Activated CD4-positive, alpha-beta T cell treated with anti-CD3 and anti-CD28 coated beads, Interleukin-2, amount 50 U/mL, for 1 hour (primary cell): ENCODE measurements at places on chromosomes 2 and 18.

DNA sequence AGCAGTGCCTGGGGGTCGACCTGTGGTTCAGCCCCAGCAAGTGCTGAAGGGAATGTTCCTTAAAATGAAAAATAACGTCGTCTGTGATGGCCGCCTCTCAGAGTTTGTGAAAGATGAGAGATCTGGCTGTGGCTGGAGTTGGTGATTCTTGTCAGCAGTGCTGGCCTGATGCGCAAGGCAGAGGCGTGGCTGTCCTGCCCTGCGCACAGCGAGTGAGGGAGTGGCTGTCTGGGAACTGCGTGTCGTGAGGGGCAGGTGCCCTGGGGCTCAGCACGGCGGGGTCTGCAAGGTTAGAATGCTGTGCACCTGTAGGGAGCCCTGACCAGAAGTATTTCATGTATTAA lies 8.8 kb downstream of the NFATC1 start:
- DNase-seq = peak; percentile 50

GRCh38 chr2:188478724-188479123 lies 187.1 kb downstream of the GULP1 start:
- DNase-seq = no peak

DNA sequence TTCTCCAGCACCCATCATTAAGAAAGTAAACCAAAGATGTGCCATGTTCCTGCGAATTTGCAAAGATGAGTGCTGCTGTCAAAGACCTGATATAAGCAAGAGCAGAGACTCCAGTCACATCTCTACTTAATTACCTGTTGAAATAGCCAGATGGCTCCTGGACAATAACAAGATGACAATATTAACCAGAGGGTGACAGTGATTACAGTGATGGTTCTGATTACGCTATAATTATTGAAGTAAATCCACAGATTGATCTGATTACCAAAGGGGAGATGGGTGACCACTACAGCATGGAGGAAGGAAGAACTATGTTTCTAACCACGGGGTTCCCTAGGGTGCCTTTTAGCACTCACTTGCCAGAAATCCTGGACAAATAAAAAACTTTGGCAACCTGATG lies 36.5 kb upstream of the AFF3 start:
- no peak for DNase-seq

DNA sequence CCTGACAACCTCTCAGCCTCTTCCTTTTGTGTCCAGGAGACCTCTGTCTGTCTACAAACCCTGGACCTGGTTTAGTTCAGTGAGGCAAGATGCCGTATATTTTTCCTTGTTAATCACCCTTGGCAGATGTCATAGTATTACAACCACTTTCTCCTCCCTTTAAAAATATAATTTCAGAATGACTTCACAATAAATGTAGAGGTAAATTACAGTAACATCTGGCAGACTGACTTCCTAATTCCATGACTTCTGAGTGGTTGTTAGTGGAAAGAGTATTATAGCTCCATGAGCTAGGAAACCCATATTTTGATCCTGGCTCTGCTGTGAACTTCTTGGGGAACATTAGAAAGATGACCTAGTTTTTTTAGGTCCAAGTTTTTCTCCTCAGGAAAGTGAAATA lies 39.5 kb downstream of the SPATS2L start:
- no peak for DNase-seq

GRCh38 chr2:42736598-42737322 lies 27.2 kb downstream of the OXER1 start:
- DNase-seq = no peak

DNA sequence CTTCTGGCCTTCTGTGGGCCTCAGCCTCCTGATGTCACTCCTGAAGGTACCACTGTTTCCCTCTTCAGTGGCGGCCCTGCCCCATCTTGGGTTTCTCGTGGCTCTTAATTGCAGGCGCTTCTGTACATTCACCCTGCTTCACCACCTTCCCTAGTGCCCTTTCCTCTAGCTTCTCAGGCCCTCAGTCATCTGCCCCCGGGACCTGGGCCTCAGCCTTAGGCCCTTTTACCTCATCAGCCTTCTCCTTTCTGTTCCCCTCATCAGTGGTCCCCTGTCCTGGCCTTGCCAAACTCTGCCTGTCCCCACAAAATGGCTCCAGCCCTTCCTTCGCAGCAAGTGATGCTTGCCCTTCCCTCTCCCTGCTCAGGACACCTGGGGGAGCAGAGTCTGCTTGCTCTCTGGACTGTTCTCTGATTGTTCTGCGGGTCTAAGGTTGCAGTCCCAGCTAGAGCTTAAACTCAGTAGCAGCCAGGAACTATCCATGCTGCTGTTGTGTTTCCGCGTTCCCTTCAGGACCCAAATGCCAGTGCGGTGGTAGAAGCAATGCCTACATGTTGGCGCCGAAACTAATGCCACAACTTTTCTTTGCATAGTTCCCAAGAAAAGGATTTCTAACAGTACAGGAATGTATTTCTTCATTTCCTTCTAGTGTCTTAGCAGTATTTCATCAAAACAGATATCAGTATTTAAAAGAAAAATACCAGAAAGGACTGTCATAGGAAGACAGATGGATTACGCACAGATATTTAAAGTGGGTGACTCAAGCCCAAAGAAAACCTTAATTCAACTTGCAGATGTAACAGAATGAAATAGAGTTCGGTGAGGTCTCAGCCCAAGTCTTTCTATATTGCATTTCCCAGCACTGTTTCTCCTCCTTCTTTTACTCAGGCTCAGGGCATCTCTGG lies 7.5 kb downstream of the ASB1 start:
- DNase-seq = no peak

DNA sequence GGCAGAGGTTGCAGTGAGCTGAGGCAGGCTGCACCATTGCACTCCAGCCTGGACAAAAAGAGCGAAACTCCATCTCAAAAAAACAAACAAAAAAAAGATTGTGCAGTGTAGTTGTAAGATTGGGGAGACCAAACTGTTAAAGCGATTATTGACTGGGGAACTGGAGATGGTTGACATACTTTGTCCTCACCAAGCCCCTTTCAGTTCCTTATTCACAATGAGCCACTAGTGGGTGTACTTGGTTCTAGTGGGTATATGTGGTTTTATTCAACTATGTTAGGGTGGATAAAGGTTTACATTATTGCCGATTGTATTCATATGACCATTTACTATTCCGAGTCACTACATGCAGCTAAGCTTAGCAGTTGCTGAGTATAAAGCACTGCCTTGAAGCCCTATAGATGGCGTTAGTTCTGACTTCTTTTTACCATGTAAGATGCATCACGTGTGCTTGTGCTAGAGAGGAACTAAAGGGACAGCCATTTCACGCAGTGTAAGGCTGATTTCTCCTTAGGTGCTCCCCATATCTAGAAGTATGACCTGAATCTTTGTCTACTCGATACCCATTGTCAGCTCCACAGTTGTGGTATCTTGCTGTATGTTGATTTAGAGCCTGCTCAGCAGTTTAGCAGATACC lies 12.1 kb downstream of the EIF4E2 start:
- DNase-seq = no peak

DNA sequence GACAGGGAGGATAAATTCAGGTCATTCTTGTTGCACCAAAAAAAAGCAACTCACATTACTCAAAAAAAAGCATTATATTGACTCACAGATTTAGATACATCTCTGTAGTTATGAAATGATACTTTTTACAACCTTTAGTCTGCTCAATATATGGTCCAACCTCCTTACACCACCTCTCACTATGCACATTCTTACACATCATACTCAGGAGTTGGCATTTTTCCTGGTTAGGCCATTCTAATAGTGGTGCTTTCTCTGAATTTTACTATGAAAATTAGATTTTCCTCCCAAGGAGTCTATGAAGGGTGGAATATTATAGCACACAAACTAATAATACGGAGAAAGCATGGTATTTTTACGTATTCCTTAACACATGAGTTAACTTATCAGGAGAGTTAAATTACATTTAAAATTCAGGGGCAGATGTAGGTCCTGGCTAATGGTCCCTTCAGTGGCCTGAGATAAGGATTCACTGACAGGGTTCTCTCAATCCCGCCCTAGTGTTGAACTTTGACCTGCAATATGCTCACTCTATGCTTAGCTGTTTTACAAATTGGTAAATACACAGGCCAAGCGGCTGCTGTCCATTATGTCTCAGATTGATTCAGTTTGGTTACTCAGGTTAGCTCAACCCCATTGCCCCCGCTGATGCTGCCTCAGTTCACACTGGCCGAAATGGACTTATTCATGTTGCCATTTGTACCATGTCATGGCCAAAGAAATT lies 153.6 kb downstream of the NCKAP5 start:
- DNase-seq = no peak

- no peak for DNase-seq
Observed at GRCh38 chr2:9201185-9201891, 5.3 kb upstream of the ASAP2 start.

GRCh38 chr2:223870840-223871611 lies 33.6 kb upstream of the AP1S3 start:
- no peak for DNase-seq

DNA sequence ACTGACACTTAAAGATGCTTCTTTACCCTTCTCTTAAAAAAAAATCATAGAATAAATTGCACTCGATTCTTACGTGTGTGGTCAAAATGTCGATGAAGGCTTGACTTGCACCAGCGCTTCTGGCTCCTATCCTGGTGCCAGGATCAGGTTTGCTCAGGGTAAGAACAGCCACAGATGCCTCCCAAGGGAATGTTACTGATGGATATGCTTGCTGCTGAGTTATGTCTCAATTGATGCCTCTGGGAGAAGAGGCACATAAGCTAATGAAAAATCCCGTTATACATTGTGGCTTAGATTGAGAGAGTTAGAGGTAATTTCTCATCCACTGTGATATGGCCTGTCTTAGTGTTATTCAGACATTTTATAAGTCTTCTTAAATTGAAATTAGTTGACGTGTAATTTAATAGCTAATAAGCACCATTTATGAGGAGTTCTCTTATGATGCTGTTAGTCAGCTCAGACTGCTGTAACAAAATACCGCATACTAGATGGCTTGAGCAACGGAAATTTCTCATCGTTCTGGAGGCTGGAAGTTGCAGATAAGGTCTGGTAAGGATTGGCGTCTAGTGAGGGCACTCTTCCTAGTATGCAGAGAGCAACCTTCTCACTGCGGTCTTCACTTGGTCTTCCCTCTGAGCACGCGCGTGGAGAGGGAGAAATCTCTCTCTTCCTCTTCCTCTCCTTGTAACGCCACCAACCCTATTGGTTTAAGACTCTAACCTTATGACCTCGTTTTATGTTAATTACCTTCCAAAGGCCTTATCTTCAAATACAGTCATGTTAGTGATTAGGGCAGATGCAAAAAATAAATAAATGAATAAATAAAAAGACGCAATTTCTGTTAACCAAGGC lies 116.6 kb upstream of the NOSTRIN start:
- DNase-seq = no peak

DNA sequence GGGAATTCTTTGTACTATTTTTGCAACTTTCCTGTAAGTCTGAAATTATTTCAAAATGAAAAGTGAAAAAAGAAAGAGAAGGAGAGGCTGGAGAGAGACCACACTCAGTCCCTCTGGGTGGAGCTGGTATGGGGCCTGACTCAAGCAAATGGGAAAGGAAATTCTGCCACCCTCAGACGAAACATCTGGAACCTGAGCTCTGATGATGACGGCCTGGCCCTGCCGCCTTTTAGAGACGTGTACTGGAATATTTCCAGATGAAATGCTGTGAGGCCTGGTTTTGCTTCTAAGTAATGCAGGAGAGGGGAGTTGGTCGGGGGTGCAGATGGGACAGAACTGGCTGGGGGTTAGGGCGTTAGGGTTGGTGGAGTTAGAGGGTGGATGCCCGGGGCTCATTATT lies 57.4 kb upstream of the GLI2 start:
- no peak for DNase-seq

DNA sequence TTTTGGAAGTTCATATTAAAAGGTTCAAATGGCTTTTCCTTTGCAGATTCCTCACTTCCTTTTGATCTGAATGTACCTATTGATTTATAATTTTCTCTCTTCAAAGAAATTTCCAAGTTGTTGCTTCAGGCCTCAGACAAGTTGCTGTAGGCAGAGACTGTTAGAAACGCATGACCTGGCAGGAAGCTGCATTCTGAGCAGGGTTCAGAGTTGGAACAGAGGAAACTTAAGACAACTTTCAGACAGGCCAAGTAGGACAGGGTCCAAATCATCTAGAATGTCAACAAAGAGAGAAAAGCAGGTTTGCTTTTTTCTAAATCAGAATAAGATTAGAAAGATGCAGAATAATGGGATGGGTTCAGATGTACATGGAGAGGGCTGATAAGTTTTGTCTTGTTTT lies 416.3 kb downstream of the LRP1B start:
- DNase-seq = no peak

- no peak for DNase-seq
Observed at GRCh38 chr2:192669505-192670091, 474.9 kb upstream of the TMEFF2 start.

- no peak for DNase-seq
Observed at GRCh38 chr18:32803568-32803967, 30.7 kb upstream of the KLHL14 start.
